ENCODE measurements at places on chromosomes 5 and 9.

- DNase-seq: no peak
Measured at GRCh38 chr5:121967187-121967586, 5.4 kb downstream of the SRFBP1 start.

GRCh38 chr5:170475294-170476000, 28.4 kb upstream of the KCNIP1 start:
- DNase-seq: no peak

DNA sequence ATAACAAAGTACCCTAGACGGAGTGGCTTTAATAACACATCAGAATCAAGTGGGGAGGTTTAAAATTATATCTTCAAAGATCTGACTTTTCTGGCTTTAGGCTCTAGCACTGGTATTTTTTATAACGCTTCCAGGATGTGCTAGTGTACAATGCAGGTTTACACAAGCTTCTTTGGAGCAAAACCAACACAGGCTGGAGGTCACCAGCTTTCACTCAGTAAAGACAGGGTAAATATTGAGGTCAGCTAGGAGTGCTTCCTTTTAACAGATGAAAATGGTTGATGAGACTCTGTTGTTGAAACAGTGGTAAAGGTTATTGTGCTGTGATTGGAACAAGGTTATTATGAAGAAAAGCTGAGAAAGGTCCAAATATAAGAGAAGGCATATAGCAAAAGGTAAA, 414.2 kb downstream of the TAF11L14 start:
- DNase-seq: no peak

DNA sequence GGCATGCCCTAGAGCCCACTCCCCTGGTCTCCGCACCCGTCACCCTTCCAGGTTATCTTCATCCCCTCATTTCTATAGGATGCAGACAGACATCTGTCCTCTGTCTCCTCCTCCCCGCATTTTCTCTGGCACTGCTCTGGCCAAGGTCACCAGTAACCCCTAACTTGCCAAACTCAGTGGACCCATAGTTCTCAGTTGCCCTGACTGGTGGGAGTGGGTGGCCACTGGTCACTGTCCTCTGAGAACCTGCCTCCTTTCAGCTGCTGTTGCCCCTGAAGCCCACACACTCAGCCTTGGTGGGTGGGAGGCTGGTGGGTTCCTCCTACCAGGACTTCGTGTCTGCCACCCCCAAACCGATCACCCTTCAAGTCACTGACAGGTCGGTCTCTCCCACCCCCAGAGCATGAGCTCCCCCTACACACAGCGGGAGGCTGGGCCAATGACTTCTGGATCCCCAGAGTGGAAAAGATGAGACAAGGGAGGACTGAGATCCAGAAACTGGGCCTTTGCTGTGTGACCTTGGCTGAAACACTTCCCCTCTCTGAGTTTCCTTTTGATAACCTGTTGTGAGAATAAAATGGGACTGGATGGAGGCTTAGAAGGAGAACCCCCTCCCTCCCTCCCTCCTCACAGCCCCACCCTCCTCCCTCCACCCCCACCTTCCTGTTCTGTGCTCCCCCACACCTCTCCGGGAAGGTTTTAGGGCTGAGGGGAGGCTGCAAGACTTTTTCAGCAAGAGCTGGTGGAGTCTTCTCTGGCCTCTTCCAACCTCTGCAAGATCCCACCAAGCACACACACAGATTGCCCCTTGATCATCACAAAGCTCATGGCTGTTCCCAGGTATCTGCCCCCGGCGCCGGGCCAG, 2.4 kb upstream of the DBN1 start:
- no peak for DNase-seq

DNA sequence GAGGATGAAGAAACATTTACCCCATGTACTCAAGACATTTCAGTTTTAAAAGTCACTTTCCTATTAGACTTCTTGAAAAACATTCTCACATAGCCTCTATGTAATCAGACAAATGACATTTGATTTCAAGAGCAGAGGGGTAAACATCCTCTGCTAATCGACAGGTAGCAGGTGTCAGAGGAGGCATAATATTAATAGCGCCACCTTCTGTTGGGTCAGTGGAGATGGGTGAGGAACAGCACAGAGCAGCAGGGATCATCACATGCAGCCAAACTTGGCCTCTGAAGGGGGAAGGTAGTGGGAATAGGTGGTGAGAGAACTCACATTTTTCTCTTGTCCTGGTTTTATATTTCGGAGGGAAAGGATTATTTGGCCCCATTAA, 3.3 kb upstream of the LSM11 start:
- no peak for DNase-seq

Data from glutamatergic neuron (in vitro differentiated cells).